Forelimb muscle (tissue), 1 donor: ENCODE measurements at places on chromosomes 16 and 17. TPM values are rescaled to one million over a fixed set of nuclear protein-coding genes. Genes with fewer than 3 reads are reported as not detected.

Gene TNFSF13
- 2.6 TPM for polyA plus RNA-seq

Gene SLC12A3
- 0.11 TPM for polyA plus RNA-seq

Gene ZG16
- not detected for polyA plus RNA-seq

Gene CALCOCO2
- 44.5 TPM for polyA plus RNA-seq

Gene ABCC11
- 0.18 TPM for polyA plus RNA-seq

Gene FTO
- 53.4 TPM for polyA plus RNA-seq

Gene KRT28
- not detected for polyA plus RNA-seq

Gene CCL5
- polyA plus RNA-seq = 1.2 TPM

Gene TLCD2
- polyA plus RNA-seq = 5.3 TPM

- DNase-seq = no peak
Measured at GRCh38 chr16:83501481-83501880, 306.3 kb upstream of the HSBP1 start.

GRCh38 chr17:31310886-31311285, 3.0 kb downstream of the EVI2B start:
- DNase-seq = no peak

- no peak for DNase-seq
Measured at GRCh38 chr17:8628609-8629169, 1.8 kb downstream of the MYH10 start.

DNA sequence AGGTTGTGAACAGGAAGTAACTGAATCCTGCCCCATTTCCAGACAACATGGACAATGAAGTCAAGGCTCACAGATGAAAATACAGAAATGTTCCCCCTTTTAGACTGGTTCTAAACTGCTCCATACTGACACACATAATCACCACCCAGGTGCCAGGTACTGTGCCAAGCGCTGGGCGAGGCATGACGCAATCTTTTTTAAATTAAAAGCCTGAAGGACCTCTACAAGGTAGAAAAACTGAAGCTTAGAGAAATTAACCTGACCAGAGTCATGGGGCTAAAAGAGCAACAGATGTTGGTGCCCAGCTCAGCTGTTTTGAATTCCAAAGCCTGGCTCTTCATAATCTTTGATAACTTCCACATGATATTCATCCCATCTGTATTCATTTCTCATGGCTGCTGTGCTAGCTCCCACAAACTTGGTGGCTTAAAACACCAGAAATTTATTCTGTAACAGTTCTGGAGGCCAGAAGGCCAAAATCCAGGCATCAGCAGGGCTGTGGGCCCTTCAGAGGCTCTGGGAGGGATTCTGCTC, 4.9 kb upstream of the RAB11FIP4 start:
- DNase-seq = no peak

DNA sequence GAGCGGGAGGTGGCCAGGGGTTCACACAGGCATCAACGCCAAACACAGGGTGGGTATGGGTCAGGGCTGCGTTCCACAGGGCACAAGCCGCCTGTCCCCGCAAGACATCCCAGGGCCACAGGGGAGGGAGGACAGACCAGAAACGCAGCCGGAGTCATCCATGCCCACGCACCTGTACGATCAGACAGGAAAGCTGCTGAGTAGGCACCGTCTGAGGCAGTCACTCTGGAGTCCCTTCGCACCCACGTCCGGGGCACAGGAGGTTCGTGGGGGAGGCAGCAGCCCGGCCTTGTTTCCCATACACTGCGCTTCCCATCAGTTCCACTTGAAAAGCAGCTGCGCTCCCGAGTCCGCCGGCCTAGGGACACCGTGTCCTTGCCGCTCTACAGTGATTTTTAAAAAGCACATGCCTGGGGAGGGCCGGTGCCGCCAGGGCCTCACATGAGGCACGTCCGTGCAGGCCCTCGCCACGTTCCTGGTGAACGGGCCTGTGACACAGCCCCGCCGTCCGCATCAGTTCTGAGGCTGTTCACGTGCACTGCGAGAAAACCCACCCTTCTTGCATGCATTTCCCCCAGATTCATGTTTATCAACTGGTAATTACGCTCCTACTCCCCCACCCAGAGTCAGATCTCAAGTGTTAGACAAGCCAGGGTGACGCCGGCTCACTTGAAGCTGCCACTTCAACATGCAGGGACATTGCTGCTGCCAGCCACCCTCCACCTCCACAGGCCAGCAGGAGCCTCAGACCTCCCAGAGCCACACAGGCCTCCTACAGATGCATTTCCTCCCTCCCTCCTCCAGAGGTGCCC, 34.8 kb downstream of the WDR45B start:
- no peak for DNase-seq

DNA sequence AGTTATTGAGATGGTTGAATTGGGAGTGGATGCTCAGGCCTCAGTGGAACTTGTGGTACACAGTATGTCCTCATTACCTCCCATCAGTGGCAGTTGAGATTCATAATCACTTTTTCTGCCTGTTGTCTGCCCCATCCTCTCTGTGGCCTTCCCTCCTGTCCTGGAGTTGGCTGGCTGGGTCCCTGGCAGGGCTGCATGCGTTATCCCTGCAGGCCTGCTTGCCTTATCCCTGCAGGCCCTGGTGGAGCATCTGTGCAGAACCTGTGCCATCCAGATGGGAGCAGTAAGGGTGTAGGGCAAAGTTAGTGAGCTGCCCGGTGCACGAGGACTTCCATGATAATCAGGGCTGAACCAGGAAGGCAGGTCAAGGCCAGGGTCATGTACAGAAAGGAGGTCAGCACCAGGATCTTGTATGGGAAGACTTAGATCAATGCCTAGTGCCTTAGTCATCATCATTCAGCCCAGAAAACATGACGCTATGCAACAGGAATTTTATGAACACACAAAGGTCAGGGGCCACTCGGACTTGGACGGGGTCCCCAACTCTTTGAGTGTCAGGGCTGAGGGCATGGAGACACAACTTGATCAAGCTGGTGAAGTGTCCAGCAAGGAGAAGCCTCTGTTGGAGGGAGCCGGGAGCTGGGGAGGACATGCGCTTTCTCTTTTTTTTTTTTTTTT, 47.2 kb downstream of the ABCC1 start:
- no peak for DNase-seq

GRCh38 chr16:88287219-88287618, 95.5 kb upstream of the ZNF469 start:
- DNase-seq = no peak

- no peak for DNase-seq
Measured at GRCh38 chr17:69950701-69951418, 124.2 kb upstream of the KCNJ16 start.

GRCh38 chr17:38619451-38619795, 13.7 kb upstream of the SRCIN1 start:
- no peak for DNase-seq
